Esophagus muscularis mucosa (tissue), 4 donors: ENCODE measurements at places on chromosomes 12 and 14. TPM values are rescaled to one million over a fixed set of nuclear protein-coding genes. Genes with fewer than 3 reads are reported as not detected.
A peak's percentile ranks its signal among the peaks of the same experiment; 100 is the strongest.

DNA sequence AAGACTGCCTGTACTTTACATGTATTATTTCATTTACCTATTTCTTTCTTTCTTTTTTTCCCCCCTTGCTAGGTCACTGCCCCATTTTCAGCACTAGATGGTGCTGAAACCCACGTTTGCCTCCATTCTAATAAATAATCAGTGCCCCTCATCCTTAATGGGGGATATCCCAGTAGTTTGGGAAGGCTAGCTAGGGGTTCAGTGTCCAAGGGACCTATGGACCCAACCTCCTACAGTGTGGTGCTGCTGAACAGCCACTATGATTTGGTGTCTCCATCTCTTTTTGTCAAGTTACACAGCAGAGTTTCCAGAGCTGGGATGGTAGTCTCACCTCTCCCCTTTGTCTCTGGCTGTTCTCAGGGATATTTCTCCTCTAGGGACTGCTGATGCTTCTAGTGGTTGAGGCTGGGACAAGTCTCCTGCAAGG, 6.5 kb upstream of the HCFC2 start:
- no peaks in the 10 kb centered on the region for H3K27me3 ChIP-seq
- H3K27ac ChIP-seq = no peak overlapping the region
- no peak for DNase-seq
- H3K4me1 ChIP-seq = peaks cover 19% of the 10 kb centered on the region
- no peaks in the 10 kb centered on the region for H3K36me3 ChIP-seq

DNA sequence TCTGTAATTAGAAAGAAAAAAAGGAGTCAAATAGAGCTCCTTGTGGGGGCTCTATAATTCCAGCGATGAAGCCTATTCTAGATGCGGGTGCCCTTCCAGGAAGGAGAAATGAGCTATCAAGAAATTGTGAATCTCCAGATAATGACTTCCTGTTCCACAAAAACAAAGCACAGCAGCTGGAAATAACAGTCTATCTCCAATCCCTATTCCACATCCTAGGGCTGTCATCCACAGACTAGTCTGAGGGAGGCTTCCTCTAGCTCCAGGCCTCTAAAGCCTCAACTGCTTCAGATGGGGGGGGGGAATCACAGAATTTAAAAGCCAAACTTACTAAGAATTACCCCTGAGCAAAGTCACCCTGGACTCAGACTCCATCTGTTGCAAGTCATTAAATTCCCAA, 77.4 kb upstream of the GTF2A1 start:
- H3K27me3 ChIP-seq = no peaks in the 10 kb centered on the region
- no peak for DNase-seq
- H3K4me3 ChIP-seq = no peak overlapping the region
- H3K27ac ChIP-seq = no peak overlapping the region
- no peaks in the 10 kb centered on the region for H3K4me1 ChIP-seq

DNA sequence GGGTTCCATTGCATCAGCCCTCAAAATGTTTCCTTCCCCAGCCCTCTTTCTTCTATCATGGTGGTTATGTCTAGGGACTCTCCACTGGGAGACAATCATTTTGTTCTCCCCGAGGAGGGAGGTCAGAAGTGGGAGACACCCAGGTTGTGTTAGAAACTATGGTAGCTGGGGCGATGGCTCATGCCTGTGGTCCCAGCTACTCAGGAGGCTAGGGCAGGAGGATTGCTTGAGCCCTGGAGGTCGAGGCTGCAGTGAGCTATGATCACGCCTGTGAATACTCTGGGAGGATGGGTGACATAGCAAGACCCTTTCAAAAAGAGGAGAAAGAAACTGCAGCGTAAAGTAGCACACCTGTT, 13.0 kb upstream of the LRRC23 start:
- no peak for DNase-seq
- H3K27me3 ChIP-seq = no peaks in the 10 kb centered on the region
- H3K4me1 ChIP-seq = peaks cover 22% of the 10 kb centered on the region
- peak overlapping the region; percentile 88 for H3K27ac ChIP-seq
- no peaks in the 10 kb centered on the region for H3K36me3 ChIP-seq
- H3K4me3 ChIP-seq = peak overlapping the region; percentile 56

DNA sequence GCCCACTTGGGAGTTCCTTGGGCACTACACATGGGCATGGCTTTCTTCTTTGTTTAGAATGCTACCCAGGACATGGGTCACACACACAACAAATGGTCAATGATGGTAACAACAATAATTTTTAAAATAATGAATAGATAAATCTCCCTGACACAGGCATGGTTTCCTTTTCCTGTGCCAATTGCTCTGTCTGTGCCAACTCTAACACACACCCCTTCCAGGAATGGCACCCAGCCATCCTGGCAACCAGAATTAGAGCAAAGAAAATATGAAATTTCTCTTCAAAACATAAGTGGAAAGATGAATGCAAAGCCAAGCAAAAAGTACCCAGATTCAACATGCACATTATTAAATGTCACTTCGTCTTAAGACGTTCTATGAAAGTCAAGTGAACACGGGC, 104.9 kb upstream of the SOX5 start:
- H3K4me1 ChIP-seq = no peaks in the 10 kb centered on the region
- no peaks in the 10 kb centered on the region for H3K36me3 ChIP-seq
- no peaks in the 10 kb centered on the region for H3K27me3 ChIP-seq
- H3K4me3 ChIP-seq = no peak overlapping the region
- H3K27ac ChIP-seq = no peak overlapping the region
- no peak for DNase-seq

- no peaks in the 10 kb centered on the region for H3K36me3 ChIP-seq
- H3K4me1 ChIP-seq = no peaks in the 10 kb centered on the region
- no peak for DNase-seq
- H3K4me3 ChIP-seq = no peak overlapping the region
- no peaks in the 10 kb centered on the region for H3K27me3 ChIP-seq
These were observed 690 bp downstream of the AKAP6 start for GRCh38 chr14:32329690-32330285.

- peaks cover 56% of the 10 kb centered on the region for H3K4me1 ChIP-seq
- no peak for DNase-seq
- no peak overlapping the region for H3K4me3 ChIP-seq
- H3K36me3 ChIP-seq = no peaks in the 10 kb centered on the region
- no peaks in the 10 kb centered on the region for H3K27me3 ChIP-seq
- H3K27ac ChIP-seq = no peak overlapping the region
These were observed 108.2 kb upstream of the MED13L start for GRCh38 chr12:116385486-116386217.

DNA sequence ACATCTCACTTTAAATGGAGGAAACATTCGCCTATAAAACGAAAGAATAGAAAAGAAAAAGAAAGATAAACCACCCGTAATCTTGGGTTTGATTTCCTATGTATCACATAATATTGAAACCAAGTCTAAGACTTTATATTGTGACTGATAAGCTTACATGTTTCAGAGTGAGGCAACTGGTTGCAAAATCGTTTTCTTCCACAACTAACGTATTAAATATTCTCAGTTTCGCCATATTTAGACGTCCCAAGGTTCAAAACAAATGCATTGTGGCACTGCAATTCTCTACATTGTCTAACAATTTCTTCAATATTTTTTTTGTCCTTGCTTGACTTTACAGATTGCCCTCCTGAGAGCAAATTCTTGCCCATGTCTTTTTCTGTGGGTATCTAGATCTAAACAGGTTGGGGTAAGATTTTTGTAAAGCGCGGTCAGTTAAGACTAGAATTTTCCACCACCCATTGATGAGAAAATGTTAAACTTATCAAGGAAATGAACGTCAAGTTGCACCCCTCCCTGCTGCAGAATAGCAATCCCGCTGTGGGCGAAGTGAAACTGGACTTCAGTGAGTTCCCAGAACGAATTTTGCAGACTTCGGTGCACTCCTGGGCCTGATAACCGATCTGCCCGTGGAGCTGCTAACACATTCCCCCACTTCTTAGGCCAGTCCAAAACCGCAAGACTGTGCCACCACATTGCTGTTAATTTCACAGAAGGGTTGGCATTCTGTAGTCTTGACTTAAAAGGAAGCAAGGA, 2.7 kb downstream of the TBX3 start:
- peak overlapping the region; percentile 87 for H3K27ac ChIP-seq
- DNase-seq = no peak
- H3K36me3 ChIP-seq = no peaks in the 10 kb centered on the region
- H3K4me3 ChIP-seq = peak overlapping the region; percentile 69

GRCh38 chr12:122835750-122836026, 431 bp downstream of the HIP1R start:
- peaks cover 20% of the 10 kb centered on the region for H3K4me1 ChIP-seq
- no peak for DNase-seq
- H3K36me3 ChIP-seq = no peaks in the 10 kb centered on the region
- peak overlapping the region; percentile 74 for H3K27ac ChIP-seq
- H3K27me3 ChIP-seq = no peaks in the 10 kb centered on the region

- H3K36me3 ChIP-seq = no peaks in the 10 kb centered on the region
- H3K4me1 ChIP-seq = no peaks in the 10 kb centered on the region
- H3K4me3 ChIP-seq = no peak overlapping the region
These were observed 139.0 kb downstream of the TMEM121 start for GRCh38 chr14:105665247-105665950.

DNA sequence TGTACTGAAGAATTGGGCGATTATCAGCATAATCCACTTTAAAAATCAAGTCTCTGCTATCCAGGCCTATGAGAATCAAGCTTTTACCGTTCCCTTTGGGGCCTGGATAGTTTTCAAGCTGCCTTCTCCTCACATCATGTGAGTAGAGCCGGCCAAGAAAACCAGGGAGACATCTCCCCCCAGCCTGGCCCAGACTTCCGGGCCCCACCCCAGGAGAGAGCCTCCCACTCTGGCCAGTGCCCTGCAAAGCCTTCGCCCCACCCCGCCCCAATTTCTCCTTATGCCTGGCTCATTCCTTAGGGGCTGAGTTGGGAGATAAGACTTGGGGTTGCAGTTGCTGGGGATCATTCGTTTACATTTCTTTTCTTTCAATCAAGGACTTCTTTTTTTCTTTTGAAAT, 1.4 kb upstream of the TMEM132C start:
- peaks cover 19% of the 10 kb centered on the region for H3K4me1 ChIP-seq
- no peak overlapping the region for H3K27ac ChIP-seq
- no peak for DNase-seq
- no peaks in the 10 kb centered on the region for H3K36me3 ChIP-seq
- no peak overlapping the region for H3K4me3 ChIP-seq

- H3K4me1 ChIP-seq = no peaks in the 10 kb centered on the region
- H3K4me3 ChIP-seq = no peak overlapping the region
- no peaks in the 10 kb centered on the region for H3K27me3 ChIP-seq
- DNase-seq = no peak
- peaks cover 47% of the 10 kb centered on the region for H3K36me3 ChIP-seq
These were observed 19.4 kb downstream of the ATP6V0A2 start for GRCh38 chr12:123731596-123731995.

GRCh38 chr14:57962325-57963035, 96.6 kb upstream of the SLC35F4 start:
- no peaks in the 10 kb centered on the region for H3K36me3 ChIP-seq
- no peak overlapping the region for H3K27ac ChIP-seq
- no peaks in the 10 kb centered on the region for H3K27me3 ChIP-seq
- peak; percentile 84 for DNase-seq

- peaks cover 8% of the 10 kb centered on the region for H3K4me1 ChIP-seq
- no peaks in the 10 kb centered on the region for H3K27me3 ChIP-seq
- H3K36me3 ChIP-seq = no peaks in the 10 kb centered on the region
- H3K4me3 ChIP-seq = peak overlapping the region; percentile 90
These were observed 3.2 kb downstream of the USP44 start for GRCh38 chr12:95548056-95548538.

GRCh38 chr12:82942991-82943401, 256.3 kb downstream of the TMTC2 start:
- no peak for DNase-seq
- no peak overlapping the region for H3K27ac ChIP-seq
- H3K36me3 ChIP-seq = no peaks in the 10 kb centered on the region
- no peak overlapping the region for H3K4me3 ChIP-seq
- H3K4me1 ChIP-seq = no peaks in the 10 kb centered on the region
- no peaks in the 10 kb centered on the region for H3K27me3 ChIP-seq

- H3K4me1 ChIP-seq = no peaks in the 10 kb centered on the region
- H3K4me3 ChIP-seq = no peak overlapping the region
- no peak overlapping the region for H3K27ac ChIP-seq
- H3K36me3 ChIP-seq = no peaks in the 10 kb centered on the region
These were observed 180.3 kb downstream of the RMST start for GRCh38 chr12:97642911-97643310.

- DNase-seq = no peak
- no peaks in the 10 kb centered on the region for H3K4me1 ChIP-seq
- H3K36me3 ChIP-seq = no peaks in the 10 kb centered on the region
- no peak overlapping the region for H3K27ac ChIP-seq
These were observed 61.6 kb upstream of the PSMC1 start for GRCh38 chr14:90194706-90195105.

GRCh38 chr12:124744659-124745464, 118.8 kb downstream of the SCARB1 start:
- H3K4me3 ChIP-seq = no peak overlapping the region
- H3K27me3 ChIP-seq = no peaks in the 10 kb centered on the region
- peaks cover 90% of the 10 kb centered on the region for H3K4me1 ChIP-seq
- no peak for DNase-seq

- H3K36me3 ChIP-seq = no peaks in the 10 kb centered on the region
- DNase-seq = no peak
- no peak overlapping the region for H3K27ac ChIP-seq
These were observed 27.6 kb downstream of the SLC35E3 start for GRCh38 chr12:68773582-68773981.

DNA sequence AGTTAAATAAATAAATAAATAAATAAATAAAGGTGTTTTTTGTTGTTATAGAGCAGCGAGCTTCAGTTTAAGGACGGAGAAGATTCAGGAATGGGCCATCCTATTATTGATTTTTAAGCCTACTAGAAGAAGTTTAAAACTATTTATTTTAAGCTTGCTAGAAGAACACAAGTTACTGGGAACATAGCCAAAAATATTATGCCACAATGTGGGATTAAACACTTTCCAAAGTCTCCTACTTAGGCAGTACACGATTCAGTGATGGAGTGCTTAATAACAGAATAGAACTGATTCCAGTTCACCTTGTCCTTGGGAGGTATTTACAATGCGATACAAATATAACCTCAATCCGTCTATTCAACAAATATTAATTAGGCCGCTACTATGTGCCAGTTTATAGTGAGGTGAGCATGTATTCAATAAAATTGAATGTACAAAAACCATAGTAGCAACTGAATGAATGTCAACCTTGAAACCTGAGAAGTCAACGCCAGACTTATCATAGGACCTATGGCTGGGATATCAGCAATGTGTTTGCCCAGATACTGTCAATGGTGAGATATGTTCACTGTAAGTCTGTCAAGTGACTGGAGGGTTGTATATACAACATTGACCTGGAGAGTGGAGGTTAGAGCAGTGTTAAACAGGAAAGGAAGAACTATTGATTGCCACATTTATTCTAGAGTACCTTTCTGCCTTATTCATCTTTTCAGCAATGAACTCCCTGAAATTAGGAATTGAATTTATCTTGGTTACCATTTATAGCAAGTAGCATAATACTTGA, 486.4 kb downstream of the TMTC2 start:
- DNase-seq = no peak
- H3K4me3 ChIP-seq = no peak overlapping the region
- no peak overlapping the region for H3K27ac ChIP-seq
- no peaks in the 10 kb centered on the region for H3K27me3 ChIP-seq
- no peaks in the 10 kb centered on the region for H3K36me3 ChIP-seq

ENDOU gene
- total RNA-seq = 0.39 TPM

NXPH4 gene
- total RNA-seq = not detected

PTPRQ gene
- 13.7 TPM for total RNA-seq

SLC35F4 gene
- total RNA-seq = 0.42 TPM

TAS2R50 gene
- total RNA-seq = 1.4 TPM

MLXIP gene
- 82.2 TPM for total RNA-seq

TTC9 gene
- total RNA-seq = 1.7 TPM

EGLN3 gene
- total RNA-seq = 24.2 TPM
